Activated CD4-positive, alpha-beta T cell treated with anti-CD3 and anti-CD28 coated beads, Interleukin-2, amount 50 U/mL, for 4 hours (primary cell): ENCODE measurements at places on chromosomes 16 and 17.
A peak's percentile ranks its signal among the peaks of the same experiment; 100 is the strongest.

DNA sequence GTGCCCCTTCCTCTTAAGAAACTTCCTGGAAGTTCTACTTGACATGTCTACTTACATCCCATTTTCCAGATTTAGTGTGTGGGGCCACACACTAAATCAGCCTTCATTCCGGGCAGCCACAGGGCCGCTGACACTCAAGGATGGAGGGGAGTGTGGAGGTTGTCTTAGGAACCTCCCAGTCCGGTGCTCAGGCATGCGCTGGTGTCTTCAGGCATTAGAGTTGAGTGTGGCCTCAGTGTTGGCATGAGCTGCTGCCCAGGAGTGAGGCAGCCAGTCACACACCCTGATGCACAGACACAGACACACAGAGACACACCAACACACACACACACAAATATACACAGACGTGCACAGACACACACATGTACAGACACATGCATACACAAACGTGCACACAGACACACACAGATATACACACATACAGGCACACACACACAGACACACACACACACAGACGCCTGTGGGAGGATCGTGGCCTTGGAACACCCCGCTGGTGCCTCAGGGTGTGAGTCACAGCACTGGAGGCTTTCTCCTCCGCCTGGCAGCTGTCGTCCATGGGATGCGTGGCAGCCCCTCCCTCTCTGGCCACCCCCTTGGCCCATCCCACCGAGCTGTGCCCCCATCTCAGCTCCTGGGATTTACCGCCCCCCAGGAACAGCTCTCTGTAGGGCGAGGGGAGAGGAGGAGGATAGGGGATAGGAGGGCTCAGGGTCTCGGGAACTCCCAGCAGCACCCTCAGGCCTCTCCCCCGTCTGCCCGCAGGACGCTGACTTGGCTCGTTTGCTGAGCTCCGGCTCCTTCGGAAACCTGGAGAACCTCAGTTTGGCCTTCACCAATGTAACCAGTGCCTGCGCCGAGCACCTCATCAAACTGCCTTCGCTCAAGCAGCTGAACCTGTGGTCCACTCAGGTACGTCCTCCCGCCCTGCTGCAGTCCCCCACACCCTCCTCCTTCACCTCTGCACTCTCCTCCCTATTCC lies 75.6 kb upstream of the PLCG2 start:
- no peak for DNase-seq

DNA sequence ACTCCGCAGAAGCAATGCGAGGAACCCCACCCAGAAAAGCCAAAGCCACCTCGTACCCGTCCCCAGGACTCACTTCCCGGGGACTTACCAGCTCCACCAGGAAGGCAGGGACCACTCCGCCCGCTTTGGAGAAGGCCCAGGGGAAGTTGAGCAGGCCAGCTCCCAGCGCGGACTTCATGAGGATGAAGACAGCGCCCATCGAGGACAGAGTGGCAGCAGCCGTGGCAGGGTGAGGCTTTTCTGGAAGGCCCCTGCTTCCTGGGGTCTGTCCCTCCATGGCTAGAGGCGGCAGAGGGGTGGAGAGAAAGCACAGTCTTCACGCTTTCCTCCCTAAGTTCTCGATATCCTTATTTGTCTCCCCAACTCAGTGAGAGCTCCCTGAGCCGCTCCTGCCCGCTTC lies 714 bp downstream of the SLC38A8 start:
- DNase-seq: no peak

DNA sequence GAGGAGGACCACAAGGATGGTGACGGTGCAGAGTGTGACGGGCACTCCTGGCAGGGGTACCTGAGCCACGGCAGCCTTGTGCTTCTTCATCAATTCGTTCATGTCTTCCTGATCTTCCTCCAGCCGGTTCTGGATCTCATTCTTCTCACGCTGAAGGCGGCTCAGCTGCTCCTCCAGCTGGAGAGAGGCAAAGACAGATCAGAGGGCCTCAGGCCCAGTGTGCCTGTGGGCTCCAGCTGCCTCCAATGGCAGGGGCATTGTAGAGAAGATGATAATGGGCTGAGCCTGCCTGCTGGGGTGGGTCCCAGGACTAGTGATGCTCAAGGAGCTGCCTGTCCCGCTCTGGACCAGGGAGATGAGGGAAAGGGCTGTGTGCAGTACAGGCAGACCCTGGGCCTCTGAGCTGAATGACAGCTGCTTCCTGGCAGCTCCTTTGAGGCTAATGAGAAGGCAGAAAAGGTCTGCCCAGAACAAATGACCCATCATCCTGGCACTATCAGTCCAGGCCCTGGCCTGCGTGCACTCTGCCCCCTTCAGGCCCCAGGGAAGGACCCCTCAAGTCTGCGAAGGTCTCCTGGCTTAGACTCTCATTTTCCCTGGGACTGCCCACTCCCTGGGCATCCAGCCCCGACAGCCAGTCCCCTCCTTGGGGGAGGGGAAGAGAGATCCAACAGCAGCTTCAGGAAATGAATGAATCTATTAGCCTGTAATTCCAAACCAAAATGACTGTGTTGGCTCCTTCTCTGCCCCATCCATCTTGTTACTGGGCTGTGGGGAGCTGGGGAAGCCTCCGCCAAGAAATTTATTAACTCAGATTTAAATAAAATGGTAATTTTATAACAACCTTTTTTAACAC lies 48.0 kb downstream of the PIPOX start:
- DNase-seq: no peak

GRCh38 chr17:55327225-55328088 lies 62.7 kb downstream of the HLF start:
- no peak for DNase-seq

- no peak for DNase-seq
These were observed 44.8 kb upstream of the MSI2 start for GRCh38 chr17:57211543-57211942.

GRCh38 chr16:75452464-75453190 lies 11.9 kb downstream of the TMEM170A start:
- no peak for DNase-seq

- no peak for DNase-seq
These were observed 943 bp upstream of the COTL1 start for GRCh38 chr16:84618581-84619460.

DNA sequence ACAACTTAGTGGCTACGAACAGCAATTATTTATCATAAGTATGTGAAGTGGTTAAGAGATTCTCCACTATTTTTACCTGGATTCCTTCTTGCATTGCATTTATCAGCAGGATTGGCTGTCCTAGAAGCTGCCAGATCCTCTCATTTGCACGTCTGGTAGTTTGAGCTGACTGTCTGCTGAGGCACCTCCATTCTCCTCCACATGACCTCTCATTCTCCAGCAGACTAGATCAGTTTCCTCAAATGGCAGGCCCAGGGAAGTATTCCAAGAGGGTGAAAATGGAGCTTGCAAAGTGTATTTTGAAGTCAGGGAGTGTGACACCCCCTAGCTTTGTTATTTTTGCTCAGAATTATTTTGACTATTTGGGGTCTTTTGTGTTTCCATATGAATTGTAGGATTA lies 870.1 kb downstream of the CDH11 start:
- no peak for DNase-seq

GRCh38 chr17:77449908-77450741 lies 309.4 kb downstream of the SEC14L1 start:
- peak; percentile 69 for DNase-seq

GRCh38 chr17:78412403-78412802 lies 34.0 kb downstream of the PGS1 start:
- peak; percentile 15 for DNase-seq

- DNase-seq: no peak
These were observed 36.0 kb upstream of the ADCY9 start for GRCh38 chr16:4152267-4152666.

GRCh38 chr17:39155654-39156053 lies 4.2 kb upstream of the PLXDC1 start:
- DNase-seq: no peak

GRCh38 chr17:13671341-13671740 lies 69.6 kb upstream of the HS3ST3A1 start:
- DNase-seq: no peak

GRCh38 chr17:81063106-81064093 lies 28.4 kb downstream of the BAIAP2 start:
- DNase-seq: no peak

GRCh38 chr17:17419631-17420030 lies 57.2 kb upstream of the MED9 start:
- no peak for DNase-seq

- DNase-seq: no peak
These were observed at the start of gene C16orf82 for GRCh38 chr16:27066668-27067537. C16orf82 (plus strand) TSS chr16:27066927.

- DNase-seq: no peak
These were observed 3.1 kb downstream of the EPX start for GRCh38 chr17:58195518-58196123.

DNA sequence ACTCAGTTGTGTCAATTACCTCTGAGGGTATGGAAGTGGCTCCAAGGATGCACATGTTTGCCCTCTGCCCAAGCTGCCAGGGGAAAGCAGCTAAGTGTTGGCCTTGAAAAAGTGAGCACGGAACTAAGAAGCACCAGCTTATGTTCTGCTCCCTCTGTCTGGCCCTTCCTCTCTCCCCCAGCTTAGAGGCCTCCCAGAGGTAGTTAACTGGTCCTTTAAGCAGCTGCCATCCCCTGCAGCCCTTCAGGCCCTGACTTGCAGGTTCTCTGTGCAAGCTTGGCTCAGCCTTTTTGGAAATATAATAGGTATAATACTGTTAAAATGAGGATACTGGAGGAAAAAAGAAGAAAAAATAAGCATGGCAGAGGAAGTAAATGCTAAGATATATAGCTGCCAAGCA lies 7.0 kb upstream of the UBE2Z start:
- no peak for DNase-seq

GRCh38 chr17:80119839-80120238 lies 18.5 kb downstream of the GAA start:
- no peak for DNase-seq

DNA sequence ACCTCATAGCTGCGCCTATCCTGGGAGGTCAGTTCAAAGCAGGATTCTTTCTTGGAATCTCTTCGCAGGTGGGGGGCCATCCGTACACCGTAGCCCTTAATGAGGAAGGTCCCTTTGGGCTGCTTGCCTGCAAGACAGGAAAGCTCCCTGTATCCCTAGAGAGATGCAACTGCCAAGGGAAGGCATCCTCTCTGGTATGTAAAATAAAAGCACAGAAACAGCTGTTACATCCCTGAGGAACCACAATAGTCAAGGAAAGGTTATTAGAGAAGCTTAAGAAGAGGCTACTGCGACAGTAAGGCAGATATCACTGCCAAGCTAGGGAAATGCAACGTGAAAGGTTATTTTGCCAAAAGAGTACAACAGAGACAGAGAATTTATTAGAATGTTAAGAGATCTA lies 77.2 kb downstream of the SNX11 start:
- no peak for DNase-seq

GRCh38 chr16:73233329-73233765 lies 185.4 kb upstream of the ZFHX3 start:
- no peak for DNase-seq

- no peak for DNase-seq
These were observed 37.6 kb downstream of the OR3A1 start for GRCh38 chr17:3260600-3260999.

DNA sequence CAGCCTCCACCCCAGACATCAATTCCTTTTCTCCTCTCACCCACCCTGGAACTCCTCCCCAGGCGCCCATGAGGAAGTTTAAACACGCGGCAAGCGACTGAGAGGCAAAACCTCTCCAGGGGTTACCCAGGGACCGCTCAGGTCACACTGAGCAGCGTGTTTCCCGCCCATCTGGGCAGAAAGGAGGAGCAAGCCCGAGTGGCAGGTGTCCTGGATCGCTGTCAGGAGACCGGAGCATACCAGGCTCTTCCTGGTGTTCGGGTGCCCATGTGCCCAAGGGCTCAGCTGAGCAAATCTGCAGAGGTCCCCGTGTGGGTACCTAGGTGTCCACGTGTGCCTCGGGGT lies 491 bp downstream of the SLC25A19 start:
- DNase-seq: no peak

- DNase-seq: no peak
These were observed 9.1 kb downstream of the MYH11 start for GRCh38 chr16:15847611-15848175.

- DNase-seq: no peak
These were observed 30.2 kb downstream of the SPACA3 start for GRCh38 chr17:33021731-33022408.

GRCh38 chr17:70906808-70907207 lies 737.5 kb downstream of the KCNJ2 start:
- DNase-seq: no peak

GRCh38 chr16:23577493-23577892 lies 18.6 kb downstream of the NDUFAB1 start:
- no peak for DNase-seq

- no peak for DNase-seq
These were observed at the start of gene TMEM132E for GRCh38 chr17:34579017-34579946. TMEM132E (plus strand) TSS chr17:34579582; CDS start chr17:34581077, 1,495 bp downstream.

GRCh38 chr16:88651276-88651988 lies 579 bp upstream of the CYBA start:
- DNase-seq: peak; percentile 50
